NCI-H1105 treated with DMSO at 0.1 percent for 48 hours (cell line): ENCODE measurements at places on chromosomes 2 and 18.
A peak's percentile ranks its signal among the peaks of the same experiment; 100 is the strongest.

- DNase-seq = no peak
Measured at GRCh38 chr2:198483051-198483450, 678.7 kb downstream of the PLCL1 start.

DNA sequence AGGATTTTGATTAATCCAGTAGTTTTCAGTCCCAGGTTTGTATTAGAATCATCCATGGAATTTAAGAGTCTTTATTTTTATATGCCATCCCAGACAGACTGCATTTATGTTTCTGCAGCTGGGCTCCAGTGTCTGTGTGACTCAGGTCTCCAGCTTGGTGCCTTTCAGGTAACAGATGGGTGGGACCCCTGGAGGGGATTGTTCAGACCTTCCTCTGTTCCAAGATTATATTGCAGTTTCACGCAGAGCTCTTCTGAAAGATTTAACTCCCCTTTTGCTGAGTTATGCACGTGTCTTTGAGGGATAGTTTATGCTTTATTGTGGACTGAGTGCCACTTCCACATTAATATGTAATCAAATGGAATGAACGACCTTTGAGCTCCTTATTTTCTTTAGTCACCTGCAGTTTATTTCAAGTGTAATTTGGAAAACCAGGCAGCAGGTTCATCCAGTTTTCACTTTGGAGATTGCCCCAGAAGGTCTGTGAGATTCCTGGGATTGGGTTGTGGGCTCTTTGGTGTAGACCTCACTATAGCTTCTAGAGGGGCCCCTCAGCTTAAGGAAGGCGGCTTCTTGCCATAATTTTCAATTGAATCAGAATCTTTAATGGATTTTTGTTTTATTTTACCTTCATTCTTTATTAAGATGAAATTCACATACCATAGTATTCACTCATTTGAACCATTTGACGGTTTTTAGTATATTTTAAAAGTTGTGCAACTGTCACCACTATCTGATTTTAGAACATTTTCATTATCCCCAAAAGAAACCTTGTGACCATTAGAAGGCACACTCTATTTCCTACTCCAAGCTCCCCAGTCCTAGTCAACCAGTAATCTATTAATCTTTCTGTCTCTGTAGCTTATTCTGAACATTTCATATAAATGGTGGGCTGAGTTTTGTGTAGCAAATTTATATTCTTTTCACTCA is 135.0 kb downstream of the WDSUB1 start:
- DNase-seq = no peak

GRCh38 chr2:184004289-184004947 is 593.9 kb upstream of the ZNF804A start:
- no peak for DNase-seq

DNA sequence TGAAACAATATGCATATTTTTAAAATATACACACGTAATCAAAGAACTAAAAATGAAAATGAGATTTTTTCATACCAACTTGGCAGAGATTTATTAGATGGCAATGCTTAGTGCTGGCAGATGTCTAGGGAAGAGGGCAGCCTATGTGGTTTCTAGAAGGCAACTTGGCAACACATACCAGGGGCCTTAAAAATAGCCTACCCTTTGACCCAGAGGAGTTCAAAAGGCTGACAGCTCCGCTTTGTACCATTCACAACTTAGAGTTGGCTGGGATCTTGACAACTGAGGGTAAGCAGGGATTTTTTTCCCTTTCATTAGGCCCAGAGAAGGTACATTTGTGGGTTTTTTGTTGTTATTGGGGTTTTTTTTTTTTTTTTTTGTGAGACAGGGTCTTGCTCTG is 26.4 kb upstream of the GPR55 start:
- no peak for DNase-seq

GRCh38 chr2:24365051-24365450 is 4.7 kb upstream of the ITSN2 start:
- DNase-seq = no peak

- DNase-seq = no peak
Measured at GRCh38 chr2:63300835-63301234, 250.2 kb downstream of the OTX1 start.

GRCh38 chr2:224716201-224716600 is at the start of gene CCDC195:
Gene CCDC195 (minus strand): TSS chr2:224716365. CDS start chr2:224716365, 0 bp downstream.
- DNase-seq = no peak

GRCh38 chr2:183250472-183250871 is 126.2 kb downstream of the NUP35 start:
- no peak for DNase-seq

GRCh38 chr2:18749912-18750526 is 160.7 kb upstream of the NT5C1B start:
- DNase-seq = peak; percentile 40

- DNase-seq = no peak
Measured at GRCh38 chr2:67516899-67517530, 119.9 kb downstream of the ETAA1 start.

DNA sequence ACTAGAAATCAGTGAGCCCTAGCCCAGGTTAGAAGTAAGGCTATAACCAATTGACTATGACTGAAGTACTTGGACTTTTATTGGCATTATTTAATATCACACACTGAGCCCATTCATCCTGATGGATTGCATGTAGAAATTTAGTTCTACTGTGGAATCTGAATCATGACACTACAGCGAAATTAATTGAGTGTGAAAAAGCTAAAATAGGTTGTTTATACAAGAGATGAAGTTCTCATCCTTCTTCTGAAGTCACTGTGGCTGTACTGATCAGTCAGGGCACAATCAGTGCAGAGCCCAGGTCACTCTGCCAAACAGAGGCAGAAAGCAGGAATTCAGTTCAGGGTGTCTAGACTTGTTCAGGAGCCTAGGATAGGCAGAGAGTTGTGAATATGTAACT is 158.9 kb downstream of the BABAM2 start:
- DNase-seq = no peak

DNA sequence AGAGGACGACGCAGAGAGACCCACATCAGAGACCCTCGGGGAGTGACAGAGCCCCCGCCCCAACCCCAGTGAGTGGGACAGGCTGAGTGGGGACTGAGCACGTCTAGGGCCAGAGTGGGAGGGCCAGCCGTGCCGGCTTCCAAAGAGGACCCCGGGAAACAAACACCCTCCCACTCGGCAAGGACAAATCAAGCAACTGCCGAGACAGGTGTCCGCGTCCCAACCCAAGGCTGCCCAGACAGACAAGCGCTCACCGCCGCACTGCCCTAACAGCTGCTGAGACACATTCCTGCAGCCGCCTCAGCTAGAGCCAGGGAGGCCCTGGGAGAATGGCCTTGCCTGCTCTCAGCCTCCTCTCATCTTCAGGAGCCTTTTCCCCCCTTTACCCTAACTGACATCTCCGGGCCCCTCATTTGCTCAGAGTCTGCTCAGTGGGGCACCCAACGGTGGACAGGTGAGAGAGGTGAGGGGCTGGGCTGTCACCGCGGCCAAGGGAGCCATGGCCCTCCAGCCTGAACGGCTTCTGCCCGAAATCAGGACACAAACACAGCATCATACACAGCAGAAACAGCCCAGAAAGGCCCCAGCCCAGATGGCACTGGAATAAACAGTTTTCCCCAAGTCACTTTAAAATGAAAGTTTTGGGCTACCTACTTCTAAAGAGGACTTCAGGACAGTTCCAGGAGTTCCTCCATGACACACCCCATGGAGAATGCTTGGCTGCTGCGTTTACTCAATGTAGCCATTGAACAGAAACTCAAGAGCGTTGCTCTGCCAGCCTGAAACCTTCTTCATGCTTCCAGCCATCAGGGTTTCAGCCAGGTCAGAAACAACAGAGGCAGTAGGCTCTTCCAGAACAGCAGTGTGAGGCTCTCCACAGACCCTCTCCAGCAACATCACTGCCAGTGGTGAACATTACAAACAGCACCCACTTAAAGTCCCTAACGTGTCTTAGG is 23.6 kb downstream of the SLC66A2 start:
- no peak for DNase-seq

GRCh38 chr2:9703085-9703678 is 72.4 kb upstream of the YWHAQ start:
- no peak for DNase-seq

GRCh38 chr2:216214768-216215167 is 105.6 kb downstream of the XRCC5 start:
- no peak for DNase-seq

DNA sequence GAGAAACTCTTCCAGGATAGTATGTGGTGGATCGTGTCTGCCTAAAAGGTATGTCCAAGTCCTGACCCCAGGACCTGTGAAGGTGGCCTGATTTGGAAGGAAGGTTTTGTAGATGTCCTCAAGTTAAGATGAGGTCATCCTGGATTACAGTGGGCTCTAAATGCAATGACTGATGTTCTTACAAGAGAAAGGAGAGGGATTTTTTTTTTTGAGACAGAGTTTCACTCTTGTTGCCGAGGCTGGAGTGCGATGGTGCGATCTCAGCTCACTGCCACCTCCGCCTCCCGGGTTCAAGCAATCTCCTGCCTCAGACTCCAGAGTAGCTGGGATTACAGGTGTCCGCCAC is 19.9 kb downstream of the MBP start:
- DNase-seq = no peak

DNA sequence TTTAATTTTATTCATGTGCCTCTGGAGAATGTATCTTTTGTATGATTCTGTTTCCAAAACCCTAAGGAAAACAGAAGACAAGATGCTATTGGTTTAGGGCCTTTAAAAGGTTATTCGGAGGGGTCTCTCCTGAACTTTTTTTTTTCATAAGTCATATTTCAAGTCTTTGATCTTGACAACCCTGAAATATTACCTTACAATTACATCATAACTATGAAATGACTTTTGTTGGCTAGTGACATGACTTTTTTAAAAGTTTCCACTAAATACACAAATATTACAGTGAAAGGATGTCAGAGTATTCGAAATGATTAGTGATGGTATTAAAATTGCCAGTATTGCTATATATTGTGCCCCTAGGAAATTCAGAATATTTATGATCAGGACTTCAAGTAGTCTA is 31.8 kb upstream of the FZD7 start:
- no peak for DNase-seq

- no peak for DNase-seq
Measured at GRCh38 chr2:19902216-19902740, 495 bp upstream of the TTC32 start.

DNA sequence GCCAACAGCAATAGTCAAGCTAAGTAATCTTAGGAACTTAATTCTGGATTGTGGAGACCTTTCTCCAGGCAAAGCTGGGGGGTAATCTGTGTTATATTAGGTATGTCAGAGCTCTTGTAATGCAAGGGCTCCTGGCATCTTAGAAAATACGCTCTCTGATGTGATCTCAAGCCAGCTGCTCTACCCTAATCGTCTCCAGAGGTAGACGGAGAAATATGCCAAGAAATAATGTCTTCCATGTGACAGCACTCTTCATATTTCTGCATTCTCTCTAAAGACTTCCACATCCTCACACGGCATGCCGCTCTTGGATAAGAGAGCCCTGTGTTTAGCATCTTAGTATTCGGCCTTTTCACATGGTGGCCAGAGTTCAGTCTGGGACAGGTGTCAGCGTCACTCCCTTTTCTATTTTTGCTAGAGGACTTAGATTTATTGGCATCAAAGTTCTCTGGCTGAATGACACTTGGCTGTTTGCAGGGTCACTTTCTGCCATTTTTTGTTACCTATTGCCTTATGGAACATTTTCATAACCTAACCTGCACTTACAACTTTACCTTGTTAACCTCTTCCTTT is 25.2 kb downstream of the CAPN13 start:
- DNase-seq = no peak

DNA sequence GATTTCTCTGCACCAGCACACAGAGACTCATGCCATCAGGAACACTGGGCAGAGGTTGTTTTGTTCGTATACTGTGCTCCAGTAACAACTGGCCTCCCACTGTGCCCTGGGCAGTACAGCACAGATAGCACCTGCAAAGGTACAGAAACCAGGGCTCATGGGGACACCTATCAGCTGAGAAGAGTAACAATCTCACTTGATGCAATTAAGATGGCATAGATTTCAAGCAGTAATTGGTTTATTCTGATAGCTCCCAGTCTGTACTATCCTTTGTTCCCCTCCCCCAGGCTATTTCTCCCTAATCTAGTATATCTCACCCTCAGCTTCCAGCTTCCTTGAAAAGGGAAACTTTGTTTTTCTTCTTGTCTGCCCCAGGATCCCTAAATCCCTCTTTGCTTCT is 343.9 kb upstream of the MMADHC start:
- DNase-seq = no peak

DNA sequence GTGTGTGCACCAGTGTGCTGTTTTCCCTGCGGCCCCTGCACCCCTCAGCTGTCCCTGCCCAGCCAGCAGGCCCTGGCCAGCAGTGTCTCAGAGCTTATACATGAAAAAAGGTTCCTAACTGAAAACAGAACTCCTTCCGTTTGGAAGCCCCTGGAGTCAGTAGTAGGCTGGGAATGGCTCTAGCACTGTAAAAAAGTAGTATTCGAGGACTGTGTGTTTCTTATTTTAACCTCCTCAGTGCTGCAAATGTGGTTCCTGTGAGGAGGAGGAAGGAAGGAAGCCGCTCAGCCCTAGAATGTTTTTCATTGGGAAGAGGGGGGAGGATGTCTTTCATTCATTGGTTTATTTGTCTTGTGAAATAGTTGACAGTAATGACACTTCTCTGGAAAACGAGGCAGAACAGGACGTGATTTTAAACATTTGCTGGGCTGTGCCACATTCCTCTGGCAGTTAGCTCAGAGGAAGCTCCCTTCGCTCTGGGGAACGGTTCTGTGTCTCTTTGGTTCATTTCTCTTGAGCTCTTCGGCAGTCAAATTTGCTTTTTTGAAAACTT is 103.5 kb downstream of the SPTBN1 start:
- DNase-seq = no peak

DNA sequence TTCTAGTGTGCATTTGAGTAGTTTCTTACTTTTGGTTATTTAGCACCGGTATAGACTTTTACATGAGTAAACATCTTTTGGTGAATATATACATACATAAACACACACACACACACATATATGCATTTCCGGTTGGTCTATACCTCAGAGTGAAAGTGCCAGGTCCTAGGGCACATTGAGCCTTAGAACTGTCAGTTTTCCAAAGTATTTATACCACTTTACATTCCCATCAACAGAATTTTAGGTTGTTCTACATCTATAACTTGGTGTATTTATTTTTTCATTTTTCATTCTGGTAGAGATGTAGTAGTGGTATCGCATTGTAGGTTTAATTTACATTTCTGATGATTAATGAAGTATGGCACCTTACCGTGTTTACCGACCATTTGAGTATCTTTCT is 22.6 kb downstream of the MMADHC start:
- no peak for DNase-seq

DNA sequence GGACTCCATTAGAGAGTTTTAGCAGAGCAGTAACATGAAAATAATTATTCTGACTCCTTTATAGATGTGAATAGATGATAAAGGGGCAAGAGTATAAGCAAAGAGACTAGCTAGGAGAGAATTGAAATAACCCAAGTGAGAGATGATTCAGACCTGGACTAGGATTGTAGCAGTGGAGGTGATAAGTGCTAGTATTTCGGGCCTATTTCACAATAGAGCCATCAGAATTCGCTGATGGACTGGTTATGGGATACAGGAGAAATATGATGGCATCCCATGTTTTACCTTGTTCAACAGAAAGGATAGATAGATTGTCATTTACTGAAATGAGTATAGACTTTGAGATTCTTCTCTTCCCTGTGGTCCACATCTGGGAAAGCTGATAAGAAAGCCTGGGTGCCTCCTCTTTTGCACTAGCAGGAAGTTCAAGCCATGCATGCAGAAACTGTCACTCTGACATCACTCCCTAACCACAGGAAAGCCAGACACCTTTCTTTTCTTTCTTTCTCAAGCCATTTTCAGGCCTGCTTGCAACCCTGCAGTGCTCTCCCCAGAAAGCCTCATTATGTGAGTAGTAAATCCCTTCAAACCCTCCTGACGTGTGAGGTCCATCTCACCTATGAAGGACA is 25.3 kb downstream of the DYNAP start:
- no peak for DNase-seq
